Right kidney (tissue), 9 donors: ENCODE measurements at places on chromosomes 7 and 10.

DNA sequence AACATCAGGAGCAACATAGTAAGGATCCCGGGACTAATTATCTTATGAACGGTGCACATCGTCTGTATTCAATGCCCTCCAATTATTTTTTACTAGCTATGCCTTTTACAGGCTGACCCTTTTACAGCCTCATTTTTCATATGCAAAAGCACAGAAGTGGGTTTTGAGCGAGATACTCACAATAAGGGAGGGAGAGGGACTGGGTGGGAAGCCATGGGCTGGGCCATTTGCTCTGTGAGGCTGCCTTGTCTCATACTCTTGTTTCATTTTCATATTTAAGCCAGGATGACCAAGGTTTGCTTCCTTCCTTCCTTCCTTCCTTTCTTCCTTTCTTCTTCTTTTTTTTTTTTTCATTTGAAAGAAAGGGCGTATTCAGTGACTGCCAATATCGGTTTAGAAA lies 259.3 kb downstream of the TRIL start:
- DNase-seq = no peak

DNA sequence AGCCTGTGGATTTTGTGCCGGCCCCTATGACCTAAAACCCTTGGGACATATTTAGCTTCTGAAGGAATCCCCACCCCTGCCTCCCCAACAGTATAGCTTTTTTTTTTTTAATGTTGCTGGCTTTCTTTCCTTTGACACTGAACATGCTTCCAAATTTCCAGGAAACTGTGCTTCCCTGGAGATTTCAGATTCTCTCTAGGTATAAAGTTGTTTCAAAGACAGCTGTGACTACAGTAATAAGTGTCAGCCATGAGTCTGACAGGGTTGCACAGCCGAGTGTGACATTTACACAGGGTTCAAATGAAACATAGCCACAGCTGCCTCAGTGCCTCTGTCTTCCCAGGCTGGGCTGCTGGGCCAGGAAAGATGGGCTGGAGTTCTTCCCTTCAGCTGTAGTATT lies 466.6 kb upstream of the COBL start:
- no peak for DNase-seq

GRCh38 chr7:148993193-148993592 lies 35.1 kb downstream of the PDIA4 start:
- DNase-seq = no peak

DNA sequence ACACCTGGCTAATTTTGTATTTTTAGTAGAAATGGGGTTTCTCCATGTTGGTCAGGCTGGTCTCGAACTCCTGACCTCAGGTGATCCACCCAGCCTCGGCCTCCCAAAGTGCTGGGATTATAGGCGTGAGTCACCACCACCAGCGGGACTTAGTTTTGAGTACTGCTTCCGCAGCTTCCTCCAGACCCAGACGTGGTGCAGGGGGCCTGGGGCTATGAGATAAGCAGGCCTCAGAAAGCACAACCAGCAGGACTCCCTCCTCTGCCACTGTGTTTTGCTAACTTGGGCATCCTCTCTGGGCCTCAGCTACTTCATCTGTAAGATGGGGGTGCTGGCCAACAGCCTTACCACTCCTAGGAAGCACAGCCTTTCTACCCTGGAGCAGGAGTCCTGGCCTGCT lies 37.8 kb downstream of the GOLGA7B start:
- DNase-seq = no peak
